Omental fat pad (tissue), 4 donors: ENCODE measurements at places on chromosomes 6 and 20. TPM values are rescaled to one million over a fixed set of nuclear protein-coding genes. Genes with fewer than 3 reads are reported as not detected.

- DNase-seq = no peak
Measured at GRCh38 chr20:63964412-63964811, 5.3 kb downstream of the ZNF512B start.

DNA sequence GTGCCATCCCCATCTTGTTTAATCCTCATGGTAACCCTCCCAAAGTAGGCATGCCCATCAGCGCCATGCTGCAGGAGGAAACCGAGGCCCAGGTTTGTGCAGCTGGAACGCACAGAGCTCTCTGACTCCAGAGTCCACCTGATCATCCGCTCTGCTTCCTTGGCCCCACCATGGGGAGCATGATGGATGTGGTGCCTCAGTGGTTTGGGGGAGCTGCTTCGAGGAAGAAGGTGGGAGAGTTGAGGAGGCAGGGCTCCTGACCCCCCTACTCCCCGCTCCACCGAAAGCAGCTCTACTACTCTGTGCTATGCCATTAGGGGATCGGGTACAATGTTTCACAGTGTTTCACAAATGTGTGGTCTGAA is 52.2 kb downstream of the TGM2 start:
- no peak for DNase-seq

- DNase-seq = no peak
Measured at GRCh38 chr6:30263734-30264133, 50.5 kb upstream of the TRIM26 start.

GRCh38 chr20:58715801-58716475 is 23.3 kb downstream of the NPEPL1 start:
- no peak for DNase-seq

GRCh38 chr6:10719964-10720264 is 3.0 kb upstream of the TMEM14C start:
- DNase-seq = no peak

- no peak for DNase-seq
Measured at GRCh38 chr20:20338133-20338730, 29.7 kb upstream of the INSM1 start.

DNA sequence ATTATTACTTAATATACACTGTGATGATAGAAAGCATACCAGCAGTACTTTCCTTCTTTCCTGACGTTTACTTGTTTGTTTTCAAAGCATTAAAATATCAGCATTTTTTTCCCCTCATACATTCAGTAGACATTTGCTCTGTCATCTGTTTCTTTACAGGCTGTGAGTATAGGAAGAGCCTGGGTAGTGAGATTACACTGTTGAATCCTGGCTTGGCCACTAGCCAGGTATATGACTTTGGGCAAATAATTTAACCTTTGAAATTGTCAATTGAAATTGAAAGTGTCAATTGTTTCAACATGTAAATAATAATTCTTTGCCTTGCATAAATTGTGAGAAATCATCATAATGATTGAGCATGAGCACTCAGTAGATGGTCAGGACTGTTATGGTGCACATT is 336.2 kb downstream of the CDKAL1 start:
- DNase-seq = no peak

GRCh38 chr6:90249458-90249857 is 47.2 kb downstream of the BACH2 start:
- DNase-seq = no peak

SALL4 gene
- total RNA-seq = 0.19 TPM

MATN4 gene
- not detected for total RNA-seq

ZSCAN31 gene
- 12.4 TPM for total RNA-seq
